ENCODE measurements at places on chromosomes 6 and 20.

DNA sequence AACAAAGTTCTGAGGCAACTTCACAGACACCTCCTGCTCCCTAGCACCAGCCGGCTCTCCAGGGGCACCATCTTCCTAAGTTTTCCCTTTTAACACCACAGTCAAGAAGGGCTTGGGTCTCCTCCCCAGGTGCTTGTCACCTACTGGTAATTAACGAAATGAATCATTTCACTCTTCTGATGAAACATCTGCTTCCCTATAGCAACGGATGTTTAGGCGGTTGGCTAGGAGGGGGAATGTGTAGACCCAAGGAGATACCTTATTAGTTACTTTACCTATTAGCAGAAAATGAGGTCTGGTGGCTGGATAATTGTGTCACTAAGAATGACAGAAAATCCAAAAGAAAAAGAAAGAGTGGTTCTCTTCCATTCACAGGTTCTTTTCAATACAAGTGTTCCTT, 46.3 kb upstream of the FABP7 start:
- no peak for DNase-seq

DNA sequence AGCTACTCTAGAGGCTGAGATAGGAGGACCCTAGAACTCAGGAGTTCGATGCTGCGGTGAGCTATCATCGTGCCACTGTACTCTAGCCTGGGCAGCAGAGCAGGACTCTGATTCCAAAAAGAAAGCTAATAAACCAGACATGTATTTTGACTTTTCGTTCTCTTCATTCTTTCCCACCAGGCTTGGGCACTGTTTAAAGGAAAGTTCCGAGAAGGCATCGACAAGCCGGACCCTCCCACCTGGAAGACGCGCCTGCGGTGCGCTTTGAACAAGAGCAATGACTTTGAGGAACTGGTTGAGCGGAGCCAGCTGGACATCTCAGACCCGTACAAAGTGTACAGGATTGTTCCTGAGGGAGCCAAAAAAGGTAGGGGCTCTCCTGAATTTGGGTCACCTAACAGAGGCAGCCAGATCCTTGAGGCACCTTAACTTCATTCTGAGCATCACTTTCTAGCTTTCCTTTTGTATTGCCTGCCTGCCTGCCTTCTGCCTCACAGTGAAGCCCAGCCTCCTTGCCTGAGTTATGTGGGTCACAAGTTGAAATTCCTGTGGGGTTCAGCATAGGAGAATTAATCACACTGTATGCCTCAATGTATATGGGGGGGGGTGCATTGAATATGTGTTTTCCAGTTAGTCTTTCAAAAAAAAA, 3.2 kb downstream of the IRF4 start:
- DNase-seq, result no peak

- no peak for DNase-seq
Measured at GRCh38 chr6:131182991-131183425, 47.7 kb downstream of the AKAP7 start.

GRCh38 chr6:33672808-33673207, 38.7 kb downstream of the UQCC2 start:
- DNase-seq, result no peak

GRCh38 chr20:21874127-21874526, 168.7 kb downstream of the PAX1 start:
- no peak for DNase-seq

- no peak for DNase-seq
Measured at GRCh38 chr6:157223021-157223430, 100.3 kb downstream of the TMEM242 start.

Measured in activated T-cell treated with anti-CD3 and anti-CD28 coated beads for 4 hours (primary cell).